ENCODE measurements at places on chromosomes 6 and 20. TPM values are rescaled to one million over a fixed set of nuclear protein-coding genes. Genes with fewer than 3 reads are reported as not detected.

The ZSCAN23 gene
- 8.2 TPM for total RNA-seq

The EFCAB8 gene
- total RNA-seq = not detected

The PRR18 gene
- total RNA-seq = 0.21 TPM

The PHACTR2 gene
- 95.0 TPM for total RNA-seq

DNA sequence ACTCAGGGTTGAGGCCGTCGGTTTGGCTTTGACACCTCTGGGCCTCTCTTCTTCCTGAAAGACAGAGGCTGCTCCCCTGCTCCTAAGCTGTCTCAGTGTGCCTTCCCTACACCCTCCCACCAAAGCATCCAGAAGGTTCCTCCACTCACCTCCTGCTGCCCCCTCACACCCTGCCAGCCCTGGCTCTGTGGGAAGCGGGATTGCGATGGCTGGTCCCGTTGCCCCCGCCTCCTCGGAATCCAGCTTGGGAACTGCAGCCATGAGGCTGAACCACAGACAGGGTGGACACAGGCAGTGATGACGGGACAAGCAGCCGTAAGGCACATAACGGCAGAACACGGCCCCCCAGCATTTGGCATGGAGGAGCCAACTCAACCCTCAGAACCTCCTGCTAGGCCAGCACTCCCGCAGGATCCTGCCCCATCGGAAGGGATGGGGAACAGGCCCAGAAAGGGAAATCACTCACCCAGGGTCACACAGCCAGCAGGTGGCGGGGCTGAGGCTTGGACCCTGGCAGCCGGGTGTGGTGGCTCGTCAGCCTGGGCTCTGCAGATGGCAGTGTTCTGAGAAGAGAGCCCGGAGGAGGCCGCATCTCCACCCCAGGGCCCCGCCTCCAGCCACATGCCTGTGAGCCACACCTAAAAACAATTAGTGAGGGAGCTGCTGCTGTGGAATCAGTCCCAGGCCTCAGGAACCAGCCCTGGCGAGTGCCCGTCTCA is 139.6 kb downstream of the PHACTR3 start:
- DNase-seq = no peak

DNA sequence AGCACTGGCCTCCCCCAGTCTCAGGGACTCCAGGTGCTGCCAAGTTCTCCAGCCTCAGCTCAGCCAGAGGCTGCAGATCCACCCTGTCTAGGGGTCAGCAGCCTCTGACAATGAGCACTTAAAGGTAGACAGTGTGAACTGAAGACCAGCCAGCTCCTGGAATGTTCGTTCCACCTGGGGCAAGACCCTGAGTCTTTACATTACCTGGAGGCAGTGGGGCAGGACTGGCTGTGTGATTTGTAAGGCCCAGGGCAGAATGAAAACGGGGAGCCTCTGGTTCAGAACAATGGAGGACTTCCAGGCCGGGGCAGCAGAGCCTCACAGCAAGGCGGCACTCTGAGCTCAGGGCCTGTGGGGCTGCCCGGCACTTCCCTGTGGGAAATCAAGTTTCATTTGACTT is 65.0 kb downstream of the CTCFL start:
- no peak for DNase-seq

GRCh38 chr20:1983301-1983700 is 10.6 kb downstream of the PDYN start:
- DNase-seq = no peak

- no peak for DNase-seq
Observed at GRCh38 chr6:37188962-37189510, 19.1 kb downstream of the PIM1 start.

GRCh38 chr6:98107801-98108200 is 726.6 kb upstream of the POU3F2 start:
- no peak for DNase-seq

DNA sequence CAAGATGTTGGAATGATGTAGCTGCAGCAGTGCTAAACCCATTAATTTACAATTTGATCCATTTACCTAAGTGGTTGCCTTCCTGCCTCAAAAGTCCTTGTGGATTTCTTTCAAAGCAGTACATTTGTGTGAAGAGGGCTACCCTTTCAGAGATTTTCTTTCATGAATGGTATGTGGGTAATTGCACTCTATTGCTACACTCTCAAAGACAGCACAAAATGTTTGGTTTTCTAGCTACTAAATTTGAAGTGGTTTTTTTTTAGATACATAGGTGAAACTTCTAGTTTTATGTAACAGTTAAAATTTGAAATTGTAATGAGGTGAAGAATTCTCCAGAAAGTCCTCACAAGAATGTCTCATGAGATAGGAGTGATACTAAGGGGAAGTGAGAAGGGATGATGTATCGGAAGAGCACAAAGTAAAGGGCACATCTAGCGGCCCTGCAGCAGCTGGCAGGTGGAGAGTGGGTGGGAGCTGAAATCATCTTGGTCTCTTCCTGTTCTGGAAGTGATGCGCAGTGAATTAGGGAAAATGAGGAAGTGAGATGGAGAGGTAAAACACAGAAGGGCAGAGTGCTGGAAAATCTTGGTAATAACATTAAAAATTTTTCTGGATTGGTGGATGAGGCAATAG is 236.8 kb upstream of the MAN1A1 start:
- DNase-seq = no peak

Measured in thyroid gland (tissue), 4 donors.